ENCODE measurements at places on chromosomes 6 and 20.

GRCh38 chr6:28525496-28526039, at the start of gene GPX5:
GPX5 (plus strand) TSS chr6:28525881; CDS start chr6:28526014, 133 bp downstream.
- no peak for DNase-seq

DNA sequence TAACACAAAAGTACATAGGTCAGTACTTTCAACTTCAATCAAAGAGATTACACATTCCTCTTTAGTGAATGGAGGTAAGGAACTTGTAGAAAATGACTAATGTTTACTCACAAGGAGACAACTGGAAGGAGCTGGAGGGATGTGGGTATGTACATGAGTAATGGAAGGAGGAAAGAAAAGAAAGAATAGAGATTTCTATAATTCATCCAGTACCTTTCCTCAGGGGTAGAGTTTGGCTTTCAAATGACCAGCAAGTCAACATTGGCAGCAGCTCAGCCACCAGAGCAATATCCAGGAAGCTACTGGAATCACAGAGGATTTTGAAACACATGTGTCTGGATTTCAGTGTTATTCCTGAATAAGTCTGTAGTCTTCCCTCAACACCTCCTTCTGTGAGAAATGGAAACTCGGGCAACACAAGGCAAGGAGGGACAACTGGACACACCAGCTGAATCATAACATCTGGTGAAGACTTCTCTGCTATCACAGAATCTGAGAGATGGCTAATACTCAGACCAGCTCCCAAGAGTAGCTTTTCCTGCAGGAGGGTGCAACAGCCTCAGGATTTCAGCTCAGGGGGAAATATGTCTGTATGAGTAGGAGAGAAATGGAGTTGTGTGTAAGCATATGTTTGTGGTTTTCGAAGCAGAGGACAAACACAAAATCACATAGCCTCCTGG, 98.8 kb downstream of the HAO1 start:
- peak; percentile 43 for DNase-seq

- no peak for DNase-seq
Measured at GRCh38 chr6:89974834-89975233, 80.6 kb downstream of the GJA10 start.

DNA sequence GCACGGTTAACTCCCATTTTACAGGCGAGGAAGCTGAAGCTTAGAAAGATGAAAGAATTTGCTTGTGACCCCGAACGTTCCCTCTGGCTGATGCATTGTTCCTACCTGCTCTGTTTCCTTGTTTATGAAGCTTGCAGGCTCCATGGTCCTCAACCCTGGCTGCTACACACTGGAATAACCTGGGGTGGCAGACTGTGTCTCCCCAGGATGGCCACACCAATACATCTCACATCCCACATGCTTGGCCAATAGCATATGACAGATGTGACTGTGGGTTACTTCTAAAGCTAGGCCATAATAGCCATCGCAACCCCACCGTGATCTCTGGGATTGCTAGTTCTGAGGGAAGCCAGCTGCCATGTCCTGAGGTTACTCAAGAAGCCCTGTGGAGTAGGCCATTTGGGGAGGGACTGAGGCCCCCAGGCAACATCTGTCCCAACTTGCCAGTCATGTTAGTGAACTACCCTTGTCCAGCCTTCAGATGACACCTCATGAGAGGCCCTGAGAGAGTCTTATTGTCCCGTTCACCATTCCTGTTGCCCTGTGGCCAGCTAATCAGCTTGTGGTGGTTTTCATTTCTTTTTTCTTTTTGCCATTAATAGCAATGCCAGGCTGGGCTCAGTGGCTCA, 6.7 kb upstream of the FAM110A start:
- DNase-seq: no peak

GRCh38 chr20:15925376-15925775, 647.9 kb downstream of the KIF16B start:
- DNase-seq: no peak

- DNase-seq: no peak
Measured at GRCh38 chr20:58987790-58988564, 6.9 kb downstream of the NELFCD start.

DNA sequence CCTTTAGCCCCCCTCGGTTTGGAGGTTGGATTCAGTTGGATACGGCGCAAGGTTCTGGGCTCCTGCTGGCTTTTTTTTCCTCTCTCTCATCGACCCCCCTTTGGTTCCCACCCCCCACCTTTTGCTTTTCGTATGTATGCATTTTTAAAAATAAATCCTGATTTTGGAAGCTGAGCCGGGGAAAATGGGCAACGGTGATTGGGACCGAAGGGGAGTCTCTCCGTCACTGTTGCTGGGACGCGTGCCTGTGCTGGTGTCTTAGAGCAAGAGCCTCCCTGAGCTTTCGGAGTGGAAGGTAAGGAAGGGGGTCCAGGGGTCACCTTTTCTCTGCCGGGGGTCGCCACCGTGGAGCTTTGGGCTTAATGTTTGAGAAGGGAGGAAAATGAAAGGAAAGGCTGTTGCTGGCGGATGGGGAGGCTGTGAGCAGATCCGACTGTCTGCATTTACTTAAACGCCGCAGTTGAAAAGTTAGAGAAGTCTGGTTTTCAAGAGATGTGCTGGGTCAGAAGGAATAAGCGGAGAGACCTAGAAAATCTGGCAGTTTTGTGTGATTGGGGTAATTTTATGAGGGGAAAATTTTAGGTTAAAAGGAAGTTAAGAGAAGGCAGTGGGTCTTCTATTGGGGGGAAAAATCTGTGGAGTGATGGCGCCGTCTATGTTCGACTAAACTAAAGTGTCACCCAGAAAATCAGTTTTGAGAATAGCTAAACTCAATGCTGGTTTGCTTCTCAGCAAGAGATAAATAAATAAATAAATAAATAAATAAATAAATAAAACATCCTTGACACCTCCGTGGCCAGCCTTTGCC, 828 bp downstream of the ADGRB3 start:
- no peak for DNase-seq

DNA sequence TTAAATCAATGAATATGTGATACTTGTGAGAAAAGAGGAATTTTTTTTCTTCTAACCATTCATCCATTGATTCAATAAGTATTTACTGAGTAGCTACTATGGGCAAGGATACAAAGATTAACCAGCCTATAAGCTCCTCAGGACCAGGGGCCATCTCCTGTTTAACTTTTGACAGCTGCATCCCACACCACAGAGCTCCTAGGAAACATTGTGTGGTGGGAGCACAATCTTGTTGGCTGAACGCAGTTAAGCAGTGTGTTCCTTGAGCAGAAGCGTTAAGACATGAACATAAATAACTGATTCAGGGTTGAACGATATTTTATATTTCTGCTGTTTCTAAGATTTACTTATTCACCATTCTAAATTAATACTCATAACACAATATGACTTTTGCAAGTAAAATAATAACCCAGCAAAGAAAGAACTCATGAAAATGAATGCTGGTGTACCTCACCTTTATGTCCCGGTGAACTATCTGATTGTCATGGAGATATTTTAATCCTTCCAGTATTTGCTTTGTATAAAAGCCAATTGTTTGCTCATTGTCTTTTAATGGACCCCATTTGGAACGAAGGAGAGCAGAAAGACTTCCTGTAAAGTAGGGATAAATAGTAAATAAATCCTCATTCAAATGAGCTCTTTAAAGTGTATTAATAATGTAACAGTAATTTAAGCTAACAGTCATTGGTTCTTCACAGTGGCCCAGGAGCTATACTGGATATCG, 62.6 kb upstream of the MAP7 start:
- no peak for DNase-seq

- DNase-seq: peak; percentile 26
Measured at GRCh38 chr6:157597461-157598312, 216.7 kb downstream of the ZDHHC14 start.

DNA sequence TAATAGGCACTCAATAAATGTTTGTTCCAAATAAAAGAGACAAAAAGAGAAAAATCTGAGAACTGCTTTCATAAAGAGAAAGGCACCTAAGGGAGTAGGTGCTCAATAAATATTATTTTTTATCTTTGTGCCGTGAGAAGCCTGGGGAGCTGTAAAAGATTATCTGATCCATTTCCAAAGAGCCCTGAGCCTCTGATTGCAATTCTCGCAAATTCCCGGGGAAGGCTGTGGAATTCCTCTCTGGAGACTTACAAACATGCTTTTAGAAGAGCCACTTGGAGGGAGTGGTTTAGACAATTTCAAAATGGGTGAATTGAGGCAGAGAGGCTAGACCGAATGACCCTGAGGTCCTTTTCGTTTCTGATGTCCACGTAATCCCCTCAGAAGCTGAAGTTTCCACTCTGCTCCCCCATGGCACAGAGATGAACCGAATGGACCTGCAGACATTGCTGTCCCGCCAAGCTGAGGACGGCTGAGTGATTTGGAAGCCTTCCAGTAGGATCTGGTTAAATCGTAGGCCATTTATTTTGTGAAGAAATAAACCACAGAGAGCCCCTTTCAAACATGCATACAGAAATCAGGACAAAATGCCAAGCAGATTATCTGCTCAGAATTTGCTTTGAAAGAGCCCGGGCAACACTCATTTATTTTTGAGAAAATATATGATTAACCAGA, 77.8 kb downstream of the PKHD1 start:
- no peak for DNase-seq

GRCh38 chr20:48405909-48406308, 421.9 kb downstream of the PREX1 start:
- peak; percentile 9 for DNase-seq

GRCh38 chr6:2482773-2483172, 237.4 kb upstream of the GMDS start:
- DNase-seq: no peak

DNA sequence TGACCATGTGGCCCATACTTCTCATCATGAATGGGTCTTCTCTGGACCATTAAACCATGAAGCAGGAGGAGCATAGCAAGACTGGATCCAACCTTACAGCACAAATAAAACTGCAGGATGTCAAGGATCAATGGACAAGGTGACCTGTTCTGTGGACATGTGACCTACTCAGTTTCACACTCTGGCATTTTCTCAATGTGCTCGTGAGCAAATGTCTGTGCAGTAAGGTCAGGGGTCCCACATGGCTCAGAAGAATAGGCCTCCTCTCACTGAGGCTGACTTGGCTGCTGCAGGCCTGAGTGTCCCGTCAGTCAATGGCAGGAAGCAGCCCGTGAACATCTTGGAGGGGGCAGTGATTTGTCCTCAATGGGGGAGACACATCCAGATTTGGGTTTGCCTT, 60.2 kb upstream of the IL20RA start:
- no peak for DNase-seq

DNA sequence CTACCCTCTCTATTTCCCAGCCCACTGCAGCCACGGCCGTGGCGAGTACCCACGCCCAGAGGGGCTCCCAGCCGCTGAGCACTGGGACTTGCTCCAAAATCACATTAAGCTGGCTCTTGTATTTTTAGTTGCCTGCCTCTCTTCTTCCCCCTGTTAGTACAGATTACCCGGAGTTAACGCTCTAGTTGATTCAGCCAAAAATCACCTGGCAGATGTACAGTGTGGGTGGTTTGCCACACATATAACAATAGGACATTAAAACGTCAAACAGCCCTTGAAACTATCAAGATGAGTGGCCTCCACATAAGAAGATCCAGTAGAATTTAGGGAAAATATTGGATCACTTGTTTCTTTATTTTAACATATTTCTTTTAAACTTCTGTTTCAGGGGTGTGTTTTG, 268.8 kb upstream of the PRDM1 start:
- no peak for DNase-seq

DNA sequence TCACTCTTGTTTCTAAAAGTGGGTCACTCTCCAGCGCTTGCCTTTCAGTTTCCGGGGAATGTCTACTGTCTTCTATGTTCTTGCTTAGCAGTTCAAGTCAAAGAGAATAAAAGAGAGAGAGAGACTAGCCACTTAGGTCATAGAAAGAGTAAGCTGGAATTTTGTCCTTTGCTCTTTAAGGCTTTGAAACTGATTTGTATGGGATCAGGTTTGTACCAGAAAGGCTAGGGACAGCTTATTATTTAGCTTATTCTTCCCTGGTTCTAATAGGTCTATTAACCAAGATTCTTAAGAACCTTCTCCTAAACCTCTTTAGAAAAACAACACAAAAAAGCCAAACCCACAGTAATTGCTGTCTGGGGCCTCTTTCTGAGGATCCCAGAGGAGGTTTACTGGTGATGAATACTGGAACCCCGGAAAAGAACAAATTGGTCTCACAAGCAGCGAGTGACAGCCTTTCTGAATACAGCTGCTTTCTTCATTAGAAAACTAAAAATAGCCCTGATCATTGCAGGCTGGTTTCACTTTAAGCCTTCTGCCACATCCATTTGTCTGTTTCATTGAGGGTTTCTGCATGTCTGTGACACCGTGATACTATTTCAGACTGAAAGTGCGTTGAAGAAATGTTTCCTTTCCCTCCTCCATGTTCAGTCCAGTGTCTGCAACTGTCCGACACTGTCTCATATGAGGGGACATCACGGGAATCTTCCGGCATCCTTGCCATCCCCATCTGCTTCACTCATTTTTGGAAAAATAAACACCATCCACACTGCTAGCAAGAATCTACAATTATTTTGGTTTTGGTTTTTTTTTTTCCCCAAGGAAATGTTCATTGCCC, 75.1 kb upstream of the ATXN1 start:
- DNase-seq: no peak

- no peak for DNase-seq
Measured at GRCh38 chr6:48377115-48377514, 266.1 kb upstream of the PTCHD4 start.

- DNase-seq: peak; percentile 30
Measured at GRCh38 chr6:138087593-138088325, 19.5 kb downstream of the PERP start.

- DNase-seq: no peak
Measured at GRCh38 chr20:37042986-37043972, 52.5 kb downstream of the RBL1 start.

GRCh38 chr6:63636518-63637021, 968 bp downstream of the PHF3 start:
- peak; percentile 34 for DNase-seq

DNA sequence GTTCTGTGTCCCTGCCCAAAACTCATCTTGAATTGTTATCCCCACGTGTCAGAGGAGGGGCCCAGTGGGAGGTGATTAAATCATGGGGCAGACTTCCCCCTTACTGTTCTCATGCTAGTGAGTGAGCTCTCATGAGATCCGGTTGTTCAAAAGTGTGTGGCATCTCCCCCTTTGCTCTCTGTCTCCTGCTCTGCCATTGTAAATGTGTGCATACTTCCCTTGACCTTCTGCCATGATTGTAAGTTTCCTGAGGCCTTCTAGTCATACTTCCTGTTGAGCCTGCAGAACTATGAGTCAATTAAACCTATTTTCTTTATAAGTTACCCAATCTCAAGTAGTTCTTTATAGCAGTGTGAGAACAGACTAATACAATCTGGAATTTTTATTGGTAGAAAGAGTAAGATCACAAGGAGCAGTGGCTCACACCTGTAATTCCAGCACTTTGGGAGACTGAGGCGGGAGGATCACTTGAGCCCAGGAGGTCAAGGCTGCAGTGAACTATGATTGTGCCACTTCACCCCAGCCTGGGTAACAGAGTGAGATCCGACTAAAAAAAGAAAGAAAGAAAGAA, 47.1 kb upstream of the SLC22A16 start:
- DNase-seq: no peak

All from MG63 (cell line).